Retina (tissue), 1 donor: ENCODE measurements at places on chromosomes 12 and 14.

DNA sequence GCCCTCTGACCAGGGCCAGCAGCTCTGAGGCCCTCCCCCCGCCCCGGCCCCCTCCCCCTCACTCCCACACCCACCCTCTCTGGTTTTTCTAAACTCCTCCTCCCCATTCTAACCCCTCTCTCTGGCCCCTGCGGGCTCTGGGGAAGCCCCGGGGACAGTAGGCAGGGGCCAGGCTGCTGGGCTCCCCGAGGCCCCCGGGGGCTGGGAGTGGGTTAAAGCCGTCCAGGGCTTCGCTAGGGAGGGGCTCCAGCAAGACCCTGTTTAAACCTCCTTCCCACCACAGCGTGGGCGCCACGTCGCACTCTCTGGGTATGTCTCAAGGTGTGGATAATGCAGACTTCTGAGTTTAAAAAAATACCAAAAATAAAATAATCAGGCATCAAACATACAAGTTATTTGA is 51.4 kb downstream of the GALNT9 start:
- no peak for DNase-seq

DNA sequence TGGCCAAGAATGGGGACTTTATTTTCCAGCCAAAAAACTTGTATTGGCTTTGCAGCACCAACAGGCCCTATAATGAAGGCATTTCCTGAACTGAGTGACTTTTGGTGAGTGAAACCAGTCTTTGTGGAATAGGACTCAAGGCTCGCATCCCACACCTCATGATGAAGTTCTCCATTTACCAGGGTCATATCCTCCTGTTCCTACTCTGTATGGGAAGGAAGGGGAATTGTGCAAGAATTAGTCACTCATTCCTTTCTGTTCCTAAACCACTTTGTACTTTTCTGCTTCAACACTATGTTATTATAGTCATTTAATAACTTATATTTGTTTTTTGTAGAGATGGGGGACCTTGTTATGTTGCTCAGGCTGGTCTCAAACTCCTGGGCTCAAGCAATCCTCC is 2.3 kb upstream of the SPATS2 start:
- no peak for DNase-seq

- DNase-seq, result no peak
These were observed 229.4 kb upstream of the RGS6 start for GRCh38 chr14:71702786-71703185.

DNA sequence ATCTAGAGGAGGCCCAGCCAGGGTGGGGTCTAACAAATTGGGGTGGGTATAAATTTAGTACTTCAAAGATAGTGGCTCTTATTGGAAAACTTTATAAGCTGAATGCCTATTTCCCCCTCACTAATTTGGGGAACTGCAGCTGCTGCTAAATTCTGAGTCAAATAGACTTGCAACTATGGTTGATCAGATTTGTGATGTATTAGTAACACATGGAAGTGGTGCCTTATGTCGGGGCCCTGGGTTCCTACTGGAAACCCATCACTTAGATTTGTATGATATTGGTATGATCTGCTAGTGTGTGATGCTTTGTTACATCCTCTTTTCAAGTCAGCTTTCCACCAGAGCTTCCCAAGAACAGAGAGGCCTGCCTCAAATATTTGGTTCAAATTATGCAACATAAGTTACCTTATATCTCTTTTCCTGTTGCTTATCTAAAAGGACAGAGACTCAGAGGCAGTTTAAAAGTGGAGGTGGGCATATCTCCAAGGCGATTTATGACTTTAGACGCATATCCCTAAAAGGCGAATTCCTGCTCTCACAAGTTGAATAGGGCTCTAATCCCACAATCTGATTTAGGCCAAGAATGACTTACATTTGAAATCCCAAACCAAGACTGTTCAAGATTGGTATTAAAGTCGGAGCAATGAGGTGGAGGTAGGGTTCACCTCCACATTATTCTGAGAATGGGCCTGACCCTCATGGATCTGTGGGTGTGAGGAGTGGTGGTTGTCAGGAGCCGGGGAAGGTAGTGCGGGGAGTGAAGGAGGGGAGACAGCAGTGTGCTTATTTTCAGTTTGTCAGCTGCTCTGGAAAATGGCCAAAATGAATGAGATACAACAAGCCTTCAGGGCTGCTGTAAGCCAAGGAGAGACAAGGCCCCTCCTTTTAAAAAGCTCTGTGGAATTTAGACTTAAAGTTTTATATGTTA is 425.8 kb downstream of the RAD51B start:
- DNase-seq, result no peak

DNA sequence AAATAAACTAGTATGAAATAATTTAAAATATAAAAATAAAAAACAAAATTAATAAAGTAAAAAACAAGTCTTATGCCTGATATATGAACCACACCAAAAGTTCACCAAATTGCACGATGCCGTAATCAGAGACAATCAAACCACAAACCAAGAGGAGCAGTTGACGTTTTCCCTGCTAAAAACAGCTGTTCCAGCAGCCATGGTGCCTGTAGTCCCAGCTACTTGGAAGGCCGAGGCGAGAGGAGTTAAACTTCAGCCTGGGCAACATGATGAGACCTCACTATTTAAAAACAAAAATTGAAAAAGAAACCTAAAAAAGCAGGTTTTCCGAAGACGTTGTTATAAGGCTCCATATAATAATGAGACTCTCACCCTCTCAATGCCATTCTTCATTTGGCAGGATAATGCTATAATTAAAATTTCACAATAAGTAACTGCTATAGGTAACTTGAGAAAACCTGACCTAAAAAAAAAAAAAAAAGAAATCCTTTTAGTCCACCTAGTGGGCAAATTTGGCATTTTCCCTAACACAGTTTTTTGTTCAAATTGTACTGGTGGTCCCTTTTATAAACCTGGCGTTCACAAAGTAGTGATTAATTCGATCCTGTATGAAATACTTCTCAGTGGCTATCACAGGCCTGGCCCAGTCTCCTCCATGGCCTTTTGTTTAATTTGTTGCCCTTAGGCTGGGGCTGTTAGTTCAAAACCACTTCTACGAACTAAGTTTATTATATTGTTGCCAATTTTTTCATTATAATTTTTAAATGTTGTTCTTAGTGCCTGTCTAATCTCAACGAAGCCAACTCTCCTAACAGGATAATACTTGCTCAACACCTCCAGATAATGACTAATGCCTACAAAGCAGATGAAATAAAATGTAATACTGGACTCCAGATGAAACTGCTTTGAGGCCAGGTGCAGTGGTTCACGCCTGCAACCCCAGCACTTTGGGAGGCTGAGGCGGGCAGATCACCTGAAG is 62.1 kb downstream of the TNFAIP2 start:
- peak; percentile 46 for DNase-seq

DNA sequence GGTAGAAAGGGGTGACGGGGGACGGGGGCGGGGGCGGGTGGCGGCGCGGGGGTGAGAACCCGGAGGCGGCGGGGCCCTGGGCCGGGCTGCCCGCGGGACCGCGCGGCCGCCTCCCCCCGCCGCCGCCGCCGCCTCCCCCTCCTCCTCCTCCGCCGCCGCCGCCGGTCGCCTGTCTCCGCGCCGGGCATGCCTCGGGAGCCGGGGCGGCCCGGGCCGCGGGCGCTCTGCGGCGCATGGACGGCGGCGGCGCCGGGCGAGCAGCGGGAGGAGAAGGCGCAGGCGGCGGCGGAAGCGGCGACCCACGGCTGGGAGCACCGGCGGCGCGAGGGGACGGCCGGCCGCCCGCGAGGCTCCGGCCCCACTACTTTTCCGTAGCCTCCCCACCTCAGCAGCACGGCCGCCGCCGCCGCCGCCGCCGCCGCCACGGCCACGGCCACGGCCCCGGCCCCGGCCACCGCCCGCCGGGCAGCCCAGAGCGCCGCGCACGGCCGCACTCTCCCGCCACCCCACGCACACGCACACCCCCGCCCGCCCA is at the start of gene NPAS3:
NPAS3 (plus strand) TSS at position 161 of the 535 bp plus-strand sequence.
- DNase-seq, result no peak

DNA sequence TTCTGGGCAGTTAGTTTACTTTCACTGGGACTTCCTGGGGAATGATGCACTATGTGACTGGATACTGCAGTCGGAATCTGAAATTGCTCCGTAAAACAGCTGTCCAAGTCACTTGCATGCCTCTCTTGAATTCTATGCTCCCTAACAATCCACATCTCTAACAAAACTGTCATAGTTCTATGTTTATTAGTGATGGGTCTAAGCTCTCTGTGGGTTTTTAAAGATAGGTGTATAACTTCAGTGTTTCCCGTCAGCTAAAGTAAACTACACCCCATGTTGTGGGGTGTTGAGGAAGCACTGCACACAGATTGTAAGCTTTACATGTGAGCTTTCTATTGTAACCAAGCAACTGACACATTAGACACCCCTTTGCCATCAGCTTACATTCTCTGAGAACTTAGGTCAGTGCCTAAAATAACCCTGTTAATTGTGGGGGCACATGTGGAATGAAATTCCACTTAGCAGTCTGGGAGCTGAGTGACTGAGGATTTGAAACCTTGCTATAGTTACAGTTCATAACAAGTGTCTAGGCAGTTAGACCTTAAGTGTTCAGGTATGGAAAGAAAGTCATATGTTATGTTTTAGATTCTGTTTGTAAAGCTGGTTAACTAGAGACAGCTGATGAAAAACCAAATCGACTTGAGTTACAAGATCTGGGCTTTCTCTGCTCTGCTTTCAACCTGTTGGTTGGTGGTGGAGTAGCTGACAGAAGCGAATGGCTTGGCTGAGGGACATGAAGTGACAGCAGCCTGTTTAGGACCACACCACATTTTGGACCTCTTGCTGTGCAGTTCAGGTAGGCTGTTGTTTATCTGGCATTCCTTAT is 165.7 kb downstream of the AKAP6 start:
- no peak for DNase-seq

DNA sequence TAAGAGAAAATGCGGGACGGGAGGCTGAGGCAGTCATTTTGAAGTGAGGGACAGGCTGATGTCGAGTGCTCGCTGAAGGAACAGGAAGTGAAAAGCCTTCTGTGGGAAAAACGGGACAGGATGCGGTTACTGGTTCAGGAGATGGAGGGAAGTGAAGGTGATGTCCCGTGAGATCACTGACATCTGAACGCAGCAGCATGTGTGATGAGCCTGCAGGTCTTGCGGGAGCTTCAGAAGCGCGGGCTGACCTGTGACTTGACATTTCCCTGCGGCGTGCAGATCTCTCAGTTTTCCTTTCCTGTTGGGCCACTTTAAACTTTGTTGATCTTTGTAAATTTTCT is 77.8 kb downstream of the DDX51 start:
- DNase-seq, result no peak
